Nephron progenitor cell (in vitro differentiated cells): ENCODE measurements at places on chromosomes 5 and 9.

GRCh38 chr9:96031366-96031824 is 155.9 kb downstream of the ERCC6L2 start:
- DNase-seq: no peak

DNA sequence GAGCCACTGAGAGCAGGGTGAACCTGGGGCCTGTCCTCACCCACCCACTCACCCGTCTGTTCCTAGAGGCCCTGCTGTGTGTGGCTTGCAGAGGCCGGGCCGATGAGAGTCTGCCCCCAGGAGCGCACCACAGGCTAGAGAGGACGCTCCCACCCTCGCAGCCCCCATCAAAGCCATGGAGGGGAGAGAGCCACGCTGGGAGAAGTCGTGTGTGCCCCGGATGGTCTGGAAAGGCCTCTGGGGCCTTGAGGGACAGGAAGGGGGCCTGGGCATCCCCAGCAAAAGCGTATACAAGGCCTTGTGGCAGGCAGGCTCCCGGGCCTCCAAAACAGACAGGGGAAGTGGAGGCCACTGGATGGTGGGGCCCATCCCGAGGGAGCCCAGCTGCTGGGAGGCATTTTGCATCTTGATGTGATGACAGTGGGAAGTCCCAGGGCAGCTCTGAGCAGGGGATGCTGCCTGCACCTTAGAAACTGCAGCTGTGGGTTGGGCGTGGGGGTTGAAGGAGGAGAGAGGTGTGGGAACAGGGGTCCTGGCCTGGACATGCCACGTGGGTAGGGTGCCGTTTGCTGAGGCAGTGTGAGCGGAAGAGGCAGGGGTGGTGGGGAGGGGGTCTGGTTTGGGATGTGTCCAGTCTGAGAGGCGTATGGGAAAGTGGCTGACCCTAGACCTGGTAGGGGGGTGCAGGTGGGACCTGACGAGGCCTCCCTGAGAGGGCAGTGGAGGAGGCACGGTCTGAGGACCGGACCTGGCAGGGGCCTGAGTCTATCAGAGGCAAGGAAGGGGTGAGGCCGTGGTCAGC is 43.0 kb upstream of the NOTCH1 start:
- no peak for DNase-seq

GRCh38 chr5:126583761-126584160 is 11.3 kb downstream of the ALDH7A1 start:
- DNase-seq: no peak

- DNase-seq: no peak
These were observed 40.7 kb upstream of the S1PR3 start for GRCh38 chr9:88950341-88951154.

- DNase-seq: no peak
These were observed 591.5 kb downstream of the RAB3C start for GRCh38 chr5:59174248-59174844.

DNA sequence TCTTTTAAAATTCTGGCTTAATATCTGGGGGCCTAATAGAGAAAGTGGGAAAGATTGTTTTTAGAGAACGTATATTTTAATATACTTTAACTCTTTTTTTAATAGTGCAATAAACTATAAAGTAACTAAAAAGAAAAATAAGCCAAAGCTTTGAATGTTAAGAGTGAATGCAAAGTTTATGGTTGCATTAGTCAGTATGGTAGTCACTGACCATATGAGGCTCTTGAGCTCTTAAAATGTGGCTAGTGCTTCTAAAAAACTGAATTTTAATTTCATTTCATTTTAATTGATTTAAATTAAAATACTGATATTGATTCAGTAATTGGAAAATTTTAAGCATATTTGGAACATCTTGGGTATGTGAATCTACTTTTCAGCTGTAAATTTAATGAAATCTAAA is 310.7 kb downstream of the PJA2 start:
- no peak for DNase-seq

GRCh38 chr5:54556141-54556540 is 38.6 kb downstream of the SNX18 start:
- DNase-seq: no peak

- DNase-seq: no peak
These were observed 13.1 kb downstream of the PMPCA start for GRCh38 chr9:136423432-136424146.

GRCh38 chr5:148268566-148268965 is at the start of gene SPINK13:
SPINK13 (plus strand) TSS chr5:148268794; CDS start chr5:148270073, 1,279 bp downstream.
- no peak for DNase-seq

DNA sequence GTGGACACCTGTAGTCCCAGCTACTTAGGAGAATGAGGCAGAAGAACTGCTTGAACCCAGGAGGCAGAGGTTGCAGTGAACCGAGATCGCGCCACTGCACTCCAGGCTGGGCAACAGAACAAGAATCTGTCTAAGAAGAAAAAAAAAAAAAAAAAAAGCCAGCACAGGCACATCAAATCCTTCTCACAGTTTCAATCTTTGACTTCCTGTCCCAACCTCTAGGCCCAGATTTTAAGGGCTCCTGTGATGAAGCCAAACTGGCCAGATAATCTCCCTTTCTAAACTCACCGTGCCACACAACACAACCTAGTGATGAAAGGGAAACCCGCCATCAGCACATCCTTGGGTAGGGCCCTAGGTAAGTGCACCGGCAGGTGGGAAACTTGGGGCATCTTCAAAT is 58.1 kb downstream of the ROR2 start:
- no peak for DNase-seq

DNA sequence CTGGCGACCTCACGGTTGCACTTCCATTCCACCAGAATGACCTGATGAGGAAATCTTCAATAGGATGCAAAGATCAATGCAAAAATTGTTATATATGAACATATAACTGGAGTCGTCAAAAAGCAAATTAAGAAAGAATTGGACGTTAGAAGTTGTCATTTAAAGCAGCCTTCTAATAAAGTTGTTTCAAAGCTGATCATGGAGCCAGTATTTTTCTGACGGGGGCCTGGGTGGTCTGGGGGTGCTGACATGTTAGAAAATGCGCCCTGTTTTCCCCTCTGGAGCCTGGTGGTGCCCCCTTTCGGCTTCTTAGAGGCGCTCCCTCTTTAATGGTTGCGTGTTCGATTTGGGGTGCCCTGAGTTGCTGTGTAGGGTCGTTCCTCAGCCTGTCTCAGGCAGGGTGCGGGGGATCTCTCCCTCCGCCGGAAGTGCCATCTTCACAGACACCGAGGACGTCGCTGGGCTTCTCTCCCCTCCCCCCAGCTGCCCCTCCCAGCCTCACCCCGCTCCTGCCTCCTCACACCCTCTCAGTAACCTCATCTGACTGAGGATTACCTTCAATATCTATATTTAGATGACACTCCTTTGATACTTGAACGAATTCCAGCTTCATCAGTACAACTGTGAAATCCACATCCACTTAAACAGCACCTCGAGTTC is 18.3 kb downstream of the PTGES2 start:
- DNase-seq: no peak
